ENCODE measurements at places on chromosomes 7 and 10. TPM values are rescaled to one million over a fixed set of nuclear protein-coding genes. Genes with fewer than 3 reads are reported as not detected.

Gene TRIM50
- 0.14 TPM for polyA plus RNA-seq

Gene GPER1
- 12.7 TPM for polyA plus RNA-seq

Gene ZNF365
- 0.10 TPM for polyA plus RNA-seq

Gene TMEM270
- 0.09 TPM for polyA plus RNA-seq

Gene NEURL1
- 27.8 TPM for polyA plus RNA-seq

- DNase-seq, result peak; percentile 28
Observed at GRCh38 chr7:31735991-31736982, 49.3 kb downstream of the PPP1R17 start.

- no peak for DNase-seq
Observed at GRCh38 chr7:66070222-66070621, 5.4 kb upstream of the ASL start.

DNA sequence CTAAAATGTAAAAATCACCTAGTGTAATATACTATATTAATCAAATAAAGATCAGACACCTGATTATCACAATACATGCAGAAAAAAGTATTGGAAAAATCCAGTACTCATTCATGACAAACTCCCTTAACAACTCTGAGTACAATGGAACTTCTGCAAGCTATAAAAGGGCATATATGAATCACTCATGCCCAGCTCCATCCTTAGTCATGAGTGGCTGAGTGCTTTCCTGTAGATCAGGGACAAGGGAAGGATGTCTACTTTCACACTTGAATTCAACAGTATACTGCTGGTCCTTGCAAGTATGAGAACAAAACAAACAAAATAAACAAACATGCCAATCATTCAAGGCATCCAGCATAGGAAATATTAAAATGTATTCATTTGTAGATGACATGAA lies 116.5 kb downstream of the ADARB2 start:
- DNase-seq, result no peak

GRCh38 chr10:108388706-108389105 lies 1224.2 kb upstream of the SORCS1 start:
- no peak for DNase-seq

- no peak for DNase-seq
Observed at GRCh38 chr7:148118371-148118770, 472.2 kb upstream of the C7orf33 start.

- no peak for DNase-seq
Observed at GRCh38 chr7:51187941-51188340, 128.7 kb downstream of the COBL start.

DNA sequence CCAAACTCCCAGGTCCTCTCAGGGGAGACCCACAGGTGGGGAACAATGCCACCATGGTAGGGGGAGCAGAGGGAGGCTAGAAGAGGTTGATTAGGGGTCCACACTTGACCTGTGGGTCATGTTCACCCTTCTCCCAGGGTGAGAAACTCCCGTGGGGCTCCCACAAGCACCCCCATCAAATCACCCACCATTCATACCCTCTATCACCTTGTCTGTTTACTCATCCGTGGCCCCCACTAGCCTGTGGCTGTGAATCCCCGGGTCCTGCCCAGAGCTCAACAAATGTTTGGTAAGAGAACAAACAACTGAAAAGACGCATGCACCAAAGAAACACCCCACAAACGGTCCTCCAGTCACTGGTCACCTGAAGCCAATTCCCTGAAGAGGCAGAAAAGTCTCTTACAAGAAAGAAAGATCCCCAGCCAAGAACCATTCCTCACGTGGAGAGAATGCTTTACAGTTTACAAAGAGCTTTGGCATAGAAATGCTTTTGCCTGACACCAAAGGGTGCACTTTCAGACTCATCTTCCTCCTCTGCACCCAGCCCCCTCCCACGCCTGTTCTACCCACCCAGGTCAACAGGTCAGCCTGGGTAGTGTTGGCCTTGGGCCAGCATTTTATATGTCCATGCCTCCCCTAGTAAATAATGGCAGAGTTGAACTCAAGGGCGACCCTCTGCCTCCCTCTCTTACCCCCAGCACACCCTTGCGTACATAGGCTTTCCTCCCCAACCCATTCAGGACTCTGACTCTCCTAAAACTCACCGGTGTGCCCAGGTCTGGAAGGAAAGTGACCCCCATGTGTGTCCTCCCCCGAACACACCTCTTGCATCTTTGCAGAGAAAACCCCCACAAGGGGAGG lies 1.9 kb downstream of the ZCCHC24 start:
- DNase-seq, result no peak

DNA sequence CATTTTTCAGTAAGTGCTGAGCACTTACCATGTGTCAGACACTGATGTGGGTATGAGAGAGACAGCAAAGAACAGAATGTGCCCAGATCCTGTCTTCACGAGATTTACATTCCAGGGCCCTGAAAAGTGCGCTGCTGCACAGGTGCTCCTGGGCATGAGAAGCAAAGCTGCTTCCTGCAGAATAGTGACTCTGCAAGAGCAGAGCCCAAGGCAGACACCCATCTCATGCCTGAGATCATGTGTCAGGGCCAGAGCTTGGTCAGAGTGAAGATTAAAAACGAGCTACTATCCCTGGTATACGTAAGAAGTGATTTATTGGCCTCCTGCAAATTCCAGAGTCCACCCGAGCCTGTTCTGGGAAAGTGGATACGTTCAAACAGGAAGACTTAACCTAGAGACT lies 824.4 kb downstream of the GRID1 start:
- no peak for DNase-seq

DNA sequence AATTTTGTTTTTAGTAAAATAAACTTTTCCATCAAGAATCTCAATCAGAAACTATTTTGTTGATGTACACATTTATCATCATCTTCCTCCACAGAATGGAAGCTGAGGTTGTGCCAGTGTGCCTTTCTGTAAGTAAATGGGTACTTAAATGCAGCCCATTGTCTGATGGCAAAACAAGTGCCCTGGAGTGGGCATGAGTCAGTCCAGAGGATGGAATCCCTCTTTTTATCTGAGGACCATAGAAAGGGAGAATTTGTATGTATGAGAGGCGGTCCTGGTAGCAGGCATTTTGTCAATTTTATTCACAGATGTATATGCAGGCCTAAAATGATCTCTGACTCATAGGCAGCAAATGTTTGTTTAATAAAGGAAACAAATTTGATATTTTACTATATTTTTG lies 102.1 kb upstream of the MAGI2 start:
- DNase-seq, result no peak

GRCh38 chr7:85829817-85830432 lies 643.1 kb upstream of the SEMA3D start:
- DNase-seq, result no peak

DNA sequence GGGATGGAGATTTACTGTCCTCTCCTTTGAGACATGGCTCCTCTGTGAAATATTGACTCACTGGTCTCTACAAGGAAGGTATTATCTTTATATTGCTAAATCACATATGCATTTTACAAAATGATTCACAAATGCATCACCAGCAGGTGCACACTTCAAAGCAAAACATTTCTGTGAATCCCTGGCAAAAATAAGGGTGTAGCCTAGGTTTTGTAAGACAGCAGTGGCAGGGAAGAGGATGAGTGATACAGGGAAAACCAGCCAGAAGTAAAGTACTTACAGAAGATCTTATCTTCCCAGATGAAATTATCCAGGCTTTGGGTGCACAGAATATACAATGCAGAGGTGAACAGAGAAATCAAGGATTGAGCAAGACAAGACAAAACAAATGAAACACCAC lies 1094.6 kb downstream of the GATA3 start:
- no peak for DNase-seq

DNA sequence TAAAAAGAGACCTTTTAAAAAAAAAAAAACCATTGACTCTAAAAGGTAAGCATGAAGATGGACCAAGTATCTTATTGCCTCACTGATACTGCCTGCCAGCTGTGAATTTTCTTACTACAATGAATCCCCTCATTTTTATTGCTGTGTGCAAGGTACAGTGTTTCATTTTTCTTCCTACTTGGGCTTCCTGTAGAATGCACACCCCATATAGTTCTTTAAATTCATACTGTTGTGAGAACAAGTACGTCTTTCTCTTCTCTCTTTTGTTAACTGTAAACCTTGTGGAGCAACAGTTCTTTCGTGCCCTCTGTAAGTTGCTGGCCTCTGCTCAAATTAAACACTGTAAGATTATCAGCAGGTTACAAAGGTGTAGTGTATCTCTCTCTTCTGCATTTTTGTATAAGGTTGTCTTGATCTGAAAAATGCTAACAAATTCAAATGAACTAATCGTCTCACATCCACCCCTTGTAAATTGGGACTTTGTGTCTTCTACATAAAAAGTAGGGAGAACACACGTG lies 105.6 kb downstream of the VTI1A start:
- no peak for DNase-seq
